Right renal pelvis (tissue), 4 donors: ENCODE measurements at places on chromosomes 16 and 17.

GRCh38 chr17:45791935-45792334, 7.8 kb downstream of the CRHR1 start:
- DNase-seq = no peak

DNA sequence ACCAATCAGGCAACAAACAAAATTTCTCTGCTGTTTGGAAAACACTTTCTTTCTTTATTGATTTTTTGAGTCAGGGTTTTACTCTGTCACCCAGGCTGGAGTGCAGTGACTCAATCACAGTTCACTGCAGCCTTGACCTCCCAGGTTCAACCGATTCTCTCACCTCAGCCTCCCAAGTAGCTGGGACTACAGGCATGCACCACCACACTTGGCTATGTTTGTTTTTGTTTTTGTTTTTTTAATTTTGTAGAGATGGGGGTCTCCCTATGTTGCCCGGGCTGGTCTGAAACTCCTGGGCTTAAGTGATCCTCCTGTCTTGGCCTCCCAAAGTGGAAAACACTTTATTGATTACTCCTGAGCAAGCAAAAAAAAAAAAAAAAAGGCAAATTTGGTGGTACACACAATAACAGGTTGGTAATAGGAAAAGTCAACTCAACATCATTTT, 276.4 kb downstream of the SOX9 start:
- DNase-seq = no peak

- DNase-seq = no peak
Measured at GRCh38 chr16:17289050-17289449, 181.7 kb downstream of the XYLT1 start.

DNA sequence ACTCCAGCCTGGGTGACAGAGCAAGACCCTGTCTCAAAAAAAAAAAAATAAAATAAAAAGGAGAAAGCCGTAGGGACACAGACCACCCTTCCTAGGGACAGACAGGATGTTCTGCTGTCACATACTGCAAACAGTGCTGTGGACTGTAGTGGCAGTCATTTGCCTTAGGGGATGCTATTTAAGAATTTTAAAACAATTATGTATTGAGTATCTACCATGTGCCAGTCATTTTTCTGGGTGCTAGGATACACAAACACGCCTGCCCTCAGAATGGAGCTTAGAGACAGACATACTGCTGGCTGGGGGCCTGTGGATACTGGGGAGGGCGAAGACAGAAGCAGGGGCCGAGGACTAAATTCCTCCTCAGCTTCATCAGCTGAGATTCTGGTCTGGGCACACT, 45.5 kb downstream of the MRC2 start:
- DNase-seq = no peak

- DNase-seq = no peak
Measured at GRCh38 chr17:38912221-38912813, 13.1 kb upstream of the LASP1NB start.

- peak; percentile 42 for DNase-seq
Measured at GRCh38 chr16:48117217-48118105, 38.3 kb downstream of the ABCC12 start.

DNA sequence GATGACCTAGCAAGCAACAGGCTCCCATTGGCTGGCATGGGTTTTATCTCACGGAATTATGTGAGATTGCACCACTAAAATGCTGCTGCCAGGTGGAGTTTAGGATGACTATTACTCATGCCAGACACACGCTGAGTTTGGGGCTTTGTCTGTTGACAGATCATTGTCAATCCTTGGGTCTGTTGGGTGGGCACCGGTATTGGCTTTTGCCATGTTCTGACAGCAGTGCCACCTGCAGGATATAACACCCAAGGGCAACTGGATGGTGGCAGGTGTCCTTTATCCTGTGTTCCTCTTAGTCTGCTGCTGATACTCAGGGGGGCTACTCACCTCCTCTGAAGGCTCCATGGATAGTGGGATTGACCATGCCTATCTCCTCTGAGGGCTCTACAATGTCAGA, 221.6 kb upstream of the DYNLRB2 start:
- no peak for DNase-seq

DNA sequence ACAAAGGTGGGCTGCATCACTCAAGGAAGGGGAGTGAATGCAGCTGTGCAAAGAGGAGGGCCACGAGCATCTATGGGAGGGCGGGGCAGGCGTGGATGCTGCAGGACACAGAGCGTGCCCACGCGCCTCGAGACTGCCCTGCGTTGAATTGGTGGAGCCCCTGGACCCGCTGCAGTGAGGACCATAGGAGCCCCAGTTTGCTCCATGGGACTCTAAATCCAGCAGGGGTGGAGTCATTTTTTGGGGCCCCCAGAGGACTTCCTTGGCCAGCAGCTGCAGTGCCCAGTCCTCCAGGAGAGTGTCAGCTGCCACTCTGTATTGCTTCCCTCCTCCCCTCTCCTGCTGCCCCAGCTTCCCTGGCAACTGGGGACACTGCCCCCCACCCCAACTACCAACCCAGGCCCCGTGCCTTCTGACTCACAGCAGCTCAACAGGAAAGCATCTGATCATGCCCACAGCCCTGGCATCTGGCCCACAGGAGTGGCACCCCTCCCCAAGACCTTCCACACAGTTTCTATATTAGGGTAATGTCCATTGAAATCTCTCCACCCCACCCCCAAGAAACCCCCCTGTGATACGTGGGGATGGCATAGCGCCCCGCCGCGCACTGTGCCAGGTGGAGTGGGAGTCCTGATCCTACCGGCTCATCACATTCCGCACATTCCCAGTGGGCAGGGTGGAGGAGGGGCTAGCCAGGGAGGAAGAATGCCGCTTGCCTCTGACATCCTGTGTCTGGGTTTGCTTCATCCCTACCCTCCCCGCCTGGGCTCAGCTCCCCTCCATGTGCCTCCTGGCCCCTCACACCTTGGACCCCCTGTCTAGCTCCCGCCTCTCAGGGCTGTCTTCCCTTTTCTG, 27.8 kb upstream of the ITGA3 start:
- no peak for DNase-seq

GRCh38 chr17:77854083-77854758, 104.3 kb upstream of the TNRC6C start:
- DNase-seq = no peak

- DNase-seq = no peak
Measured at GRCh38 chr17:19646788-19647696, 1.5 kb upstream of the ALDH3A2 start.
